ENCODE measurements at places on chromosomes 12 and 14.

GRCh38 chr14:71891970-71892369, 40.3 kb upstream of the RGS6 start:
- no peak for ATAC-seq

DNA sequence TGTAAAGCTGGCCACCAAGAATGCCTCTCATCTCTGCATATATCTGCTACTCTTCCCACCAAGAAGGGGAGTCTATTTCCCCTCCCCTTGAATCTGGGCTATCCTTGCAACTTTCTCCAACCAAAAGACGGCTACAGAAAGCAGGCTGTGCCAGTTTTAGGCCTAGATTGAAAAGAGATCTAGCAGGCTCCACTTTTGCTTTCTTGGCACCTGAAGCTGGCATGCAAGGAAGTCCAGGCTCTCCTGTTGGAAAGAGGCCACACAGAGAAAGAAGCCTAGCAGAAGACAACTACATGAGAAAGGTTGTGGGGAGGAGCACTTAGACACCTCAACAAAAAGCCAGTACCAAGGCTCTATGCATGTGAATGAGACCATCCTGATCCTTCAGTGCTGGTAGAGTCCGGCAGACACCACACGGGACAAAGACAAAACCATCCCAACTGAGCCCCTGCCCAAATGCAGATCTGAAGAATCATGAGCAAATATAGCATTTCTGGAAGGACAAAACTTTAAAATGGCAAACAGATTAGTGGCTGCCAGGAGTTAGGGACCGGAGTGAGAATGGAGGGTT, 68.0 kb downstream of the SPPL3 start:
- ATAC-seq = no peak

DNA sequence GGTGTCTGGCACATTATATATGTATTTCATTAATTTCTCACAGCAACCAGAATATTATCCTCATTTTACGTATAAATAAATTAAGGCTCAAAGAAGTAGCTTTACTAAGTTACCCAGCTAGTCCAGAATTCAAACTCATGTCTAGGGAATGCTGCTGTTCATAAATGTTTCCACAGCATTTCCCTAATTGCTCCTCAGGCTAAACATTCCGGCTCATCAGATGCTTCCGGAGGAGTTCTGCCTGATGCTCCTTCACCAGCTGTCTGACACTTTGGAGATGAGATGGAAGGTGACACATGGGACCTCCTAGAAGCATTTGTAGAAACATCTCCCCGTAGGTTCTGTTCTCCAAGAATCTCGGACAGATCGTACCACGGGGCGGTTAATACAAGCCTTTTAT, 12.1 kb downstream of the KRT85 start:
- ATAC-seq = no peak

- ATAC-seq = no peak
Observed at GRCh38 chr14:102878970-102879460, 43.4 kb upstream of the AMN start.

DNA sequence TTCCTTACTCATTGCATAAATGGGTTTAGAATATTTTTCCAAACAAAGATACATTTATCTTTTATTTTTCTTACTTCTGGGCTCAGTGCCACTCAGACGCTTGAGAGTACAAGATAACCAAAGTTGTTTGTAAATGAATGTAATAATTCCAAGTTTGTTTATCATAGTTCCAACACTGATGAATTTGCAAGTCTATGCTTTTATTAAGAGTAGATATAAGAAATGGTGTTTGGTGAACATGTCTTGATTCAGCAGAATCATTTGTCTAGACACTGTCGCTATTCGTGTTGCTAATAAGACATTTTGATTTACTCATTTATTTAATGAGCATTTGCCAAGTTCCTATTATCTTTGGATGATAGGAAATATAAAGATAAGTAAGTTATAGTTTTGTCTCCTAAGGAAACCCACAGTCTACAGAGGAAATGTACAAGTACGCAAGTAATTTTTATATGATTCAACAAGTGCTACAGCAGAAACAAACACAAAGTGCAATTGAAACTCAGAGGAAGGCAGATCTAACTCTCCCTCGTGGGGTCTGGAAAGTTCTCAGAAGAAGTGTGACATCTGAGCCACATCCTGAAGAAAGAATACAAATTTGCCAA, 132.8 kb upstream of the FSCB start:
- no peak for ATAC-seq

- ATAC-seq = no peak
Observed at GRCh38 chr14:36344211-36344610, 23.8 kb upstream of the MBIP start.

Measured in activated CD4-positive, CD25-positive, alpha-beta regulatory T cell treated with anti-CD3 and anti-CD28 coated beads, Interleukin-2, amount 50 U/mL, for 24 hours (primary cell).